ENCODE measurements at places on chromosomes 16 and 17.

DNA sequence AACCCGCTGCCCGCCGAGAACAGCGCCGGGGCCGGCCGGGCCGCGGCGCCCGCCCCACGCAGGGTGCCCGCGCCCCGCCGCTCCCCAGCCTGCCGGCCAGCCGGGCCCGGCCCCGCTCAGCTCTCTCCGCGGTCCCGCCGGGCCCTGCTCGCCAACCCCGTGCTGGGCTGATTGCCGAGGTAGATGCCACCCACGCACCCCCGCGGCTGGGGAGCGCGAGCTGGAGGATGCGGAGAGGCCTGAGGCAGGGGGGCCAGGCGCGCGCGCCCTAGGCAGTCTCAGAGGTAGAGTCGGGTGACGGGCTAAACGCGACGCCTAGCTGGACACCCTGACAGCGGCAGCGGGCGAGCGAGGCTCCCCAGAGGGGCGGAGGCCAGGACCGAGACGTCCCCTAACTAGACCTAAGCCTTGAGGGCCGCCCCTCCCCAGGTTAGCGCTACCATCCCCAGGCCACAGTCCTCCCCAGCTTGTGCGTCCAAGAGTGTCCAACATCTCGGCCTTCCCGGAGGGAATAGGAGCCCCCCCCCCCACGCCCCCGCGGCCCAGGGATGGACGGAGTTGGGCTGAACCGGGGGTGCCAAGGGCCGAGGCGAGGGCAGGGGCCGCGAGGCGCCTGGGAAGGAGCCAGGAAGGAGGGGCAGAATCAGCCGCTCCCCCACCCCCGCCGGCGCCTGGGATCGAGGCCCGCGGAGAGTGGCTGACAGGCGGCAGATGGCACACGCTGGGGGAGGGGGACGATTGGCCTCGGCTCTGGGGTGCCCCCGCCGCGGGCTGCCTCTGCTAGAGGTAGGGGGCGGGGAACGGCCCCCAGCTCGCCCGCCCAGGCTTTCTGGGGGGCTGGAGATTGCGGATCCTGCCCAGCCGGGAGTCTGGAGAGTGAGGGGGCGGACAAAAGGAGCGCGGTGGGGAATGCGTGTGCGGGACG is 2.5 kb upstream of the ZNF423 start:
- peak; percentile 13 for DNase-seq

DNA sequence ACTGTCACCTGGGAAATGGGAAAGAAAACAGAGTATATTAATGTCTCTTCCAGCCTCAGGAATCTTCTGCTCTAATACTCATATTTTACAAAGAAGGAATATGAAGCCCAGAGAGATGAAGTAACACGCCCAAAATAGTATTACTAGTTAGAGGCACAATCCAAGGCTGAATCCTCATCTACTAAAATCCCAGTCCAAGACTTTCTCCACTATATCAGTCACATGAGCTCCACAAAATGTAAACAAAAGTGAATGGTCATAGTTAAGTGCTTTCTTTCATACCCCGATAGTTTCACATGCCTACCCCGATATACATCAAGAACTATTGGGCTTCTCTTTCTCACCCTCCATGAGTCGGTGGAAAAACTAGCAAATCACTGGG is 965 bp downstream of the INTS2 start:
- DNase-seq = no peak

DNA sequence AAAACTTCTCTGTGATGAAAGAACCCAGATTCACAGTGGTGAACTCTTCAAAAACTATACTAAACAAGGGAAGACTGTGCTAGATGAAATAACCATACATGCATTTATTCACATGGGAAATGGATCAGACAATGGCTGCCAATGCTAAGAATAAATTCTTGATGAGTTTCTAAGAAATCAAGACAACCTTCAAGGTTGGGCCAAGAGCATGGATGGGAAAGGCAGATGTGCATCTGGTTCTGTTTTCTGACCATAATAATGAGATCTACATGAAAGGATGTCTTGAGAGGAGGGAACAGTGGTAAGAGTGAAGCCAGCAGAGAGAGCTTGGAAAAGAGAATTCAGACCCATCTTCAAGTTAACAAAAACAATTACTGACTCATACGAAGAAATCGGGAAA is 31.4 kb downstream of the ANKRD11 start:
- DNase-seq = no peak

DNA sequence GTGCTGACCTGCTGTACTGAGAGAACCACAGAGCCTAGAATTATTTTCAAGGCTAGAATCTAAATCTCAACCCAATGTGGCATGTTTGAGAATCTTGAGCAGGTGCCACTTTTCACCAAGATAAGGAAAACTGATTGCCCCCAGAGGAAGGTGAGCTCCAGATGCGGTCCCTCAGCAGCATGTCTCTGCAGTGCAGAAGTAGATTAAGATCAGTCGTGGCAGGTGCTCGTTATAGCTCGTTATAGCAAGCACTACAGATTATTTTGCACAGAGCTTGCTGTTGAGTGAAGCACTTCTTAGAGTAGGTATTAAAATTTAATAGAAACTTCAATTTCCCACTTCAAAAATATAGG is 176.0 kb downstream of the AATF start:
- no peak for DNase-seq

GRCh38 chr17:7845359-7846062 is 9.4 kb upstream of the TMEM88 start:
- no peak for DNase-seq

DNA sequence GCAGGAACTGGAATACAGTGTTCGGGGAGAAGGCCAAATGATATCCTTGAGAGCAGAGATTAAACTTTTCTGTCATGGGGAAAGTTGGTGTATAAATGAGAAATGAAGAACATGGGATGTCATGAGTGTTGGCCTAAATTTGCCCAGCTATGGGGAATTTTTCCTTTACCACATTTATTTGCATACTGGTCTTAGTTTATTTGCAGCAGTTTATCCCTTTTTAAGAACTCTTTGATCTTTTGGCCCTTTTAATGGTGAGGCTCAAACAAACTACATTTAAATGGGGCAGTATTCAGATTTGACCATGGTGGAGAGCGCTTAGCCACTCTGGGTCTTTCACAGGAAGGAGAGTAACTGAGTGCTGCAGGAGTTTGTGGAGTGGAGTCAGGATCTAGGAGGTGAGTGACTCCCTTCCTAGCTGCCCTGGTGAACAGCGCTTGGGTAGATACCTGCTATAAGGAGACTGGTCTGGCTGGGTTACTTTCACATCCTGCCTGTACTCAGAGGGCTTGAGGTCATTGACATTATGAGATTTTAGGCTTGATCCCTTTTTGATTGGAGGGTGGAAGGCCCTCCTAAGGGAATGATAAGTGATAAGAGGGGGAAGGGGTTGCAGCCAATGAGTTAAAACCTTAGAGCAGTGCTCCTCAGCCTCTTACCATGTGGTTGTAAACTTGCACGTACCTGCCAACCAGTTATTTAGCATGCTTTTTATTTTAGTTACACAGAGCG is 10.7 kb downstream of the PYCARD start:
- no peak for DNase-seq

- DNase-seq = no peak
These were observed 238.7 kb downstream of the ABCC12 start for GRCh38 chr16:47917118-47917517.

GRCh38 chr17:5225668-5226457 is 8.8 kb downstream of the SCIMP start:
- no peak for DNase-seq

GRCh38 chr17:77297693-77298666 is 157.2 kb downstream of the SEC14L1 start:
- no peak for DNase-seq

GRCh38 chr16:10590342-10590741 is 9.9 kb upstream of the EMP2 start:
- no peak for DNase-seq

DNA sequence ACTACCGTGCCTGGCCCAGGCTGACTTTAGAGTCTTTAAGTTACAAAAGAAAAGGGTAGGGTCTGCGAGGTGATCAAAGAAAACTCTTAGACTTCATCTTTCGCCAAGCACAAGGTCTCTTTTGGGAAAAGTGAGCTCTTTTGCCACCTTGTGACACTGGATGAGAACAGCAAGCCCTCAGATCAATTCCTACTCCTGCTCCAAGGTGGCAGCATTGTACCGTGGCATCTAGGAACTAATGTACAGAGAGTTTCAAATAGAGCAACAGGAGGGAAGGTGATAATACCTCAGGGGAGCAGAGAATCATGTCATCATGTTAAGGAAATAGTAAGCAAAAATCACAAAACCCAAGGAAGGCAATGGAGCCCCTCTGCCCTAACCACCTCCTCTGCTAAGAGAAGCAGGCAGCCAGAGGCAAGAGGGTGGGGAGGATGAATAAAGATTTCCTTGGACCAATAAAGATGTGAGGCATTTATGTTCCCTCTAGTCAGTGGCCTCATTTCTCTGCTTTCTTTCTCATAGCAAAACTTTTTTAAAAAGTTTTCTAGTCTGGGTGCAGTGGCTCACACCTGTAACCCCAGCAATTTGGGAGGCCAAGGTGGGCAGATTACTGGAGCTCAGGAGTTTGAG is 2.1 kb upstream of the C17orf78 start:
- DNase-seq = peak; percentile 80

DNA sequence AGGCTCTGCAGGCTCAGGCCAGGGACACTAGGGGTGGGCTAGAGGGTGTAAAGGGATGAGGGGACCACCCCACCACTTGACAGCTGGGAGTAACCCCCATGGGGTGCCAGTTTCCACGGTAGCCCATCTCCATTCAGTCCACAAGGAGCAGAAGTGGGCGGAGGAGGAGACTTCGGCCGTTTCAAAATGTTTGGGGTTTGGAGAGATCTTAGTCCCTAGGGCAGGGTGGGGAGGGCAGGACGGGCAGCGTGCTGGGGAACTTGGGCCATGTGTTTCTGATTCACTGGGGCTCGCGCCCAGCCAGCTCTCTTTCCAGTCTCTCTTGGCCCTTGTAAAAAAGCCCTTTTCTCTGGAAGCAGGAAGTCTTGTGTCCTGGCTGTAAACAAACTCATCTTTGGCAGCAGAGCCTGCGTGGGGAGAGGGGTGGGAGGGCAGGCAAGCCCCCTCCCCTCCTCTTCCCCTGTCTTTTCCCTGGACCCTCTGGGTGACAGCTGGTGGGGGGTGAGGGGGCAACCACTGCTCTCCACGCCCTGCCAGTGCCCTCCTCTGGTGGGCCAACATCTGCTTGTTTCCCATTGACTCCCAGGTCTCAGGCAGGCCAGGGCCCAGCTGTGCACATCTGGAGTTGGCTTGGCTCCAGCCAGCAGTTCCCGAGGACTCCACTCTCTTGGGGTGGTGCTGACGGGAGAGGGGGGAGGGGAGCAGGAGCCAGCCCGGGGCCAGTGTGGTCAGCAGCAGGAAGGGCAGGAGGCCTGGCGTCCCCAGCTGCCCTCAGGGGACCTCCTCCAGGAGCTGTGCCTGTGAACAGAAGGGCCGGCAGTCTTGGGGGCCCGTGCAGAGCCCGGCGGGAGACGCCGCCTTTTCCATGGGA is 8.1 kb downstream of the CYGB start:
- no peak for DNase-seq

DNA sequence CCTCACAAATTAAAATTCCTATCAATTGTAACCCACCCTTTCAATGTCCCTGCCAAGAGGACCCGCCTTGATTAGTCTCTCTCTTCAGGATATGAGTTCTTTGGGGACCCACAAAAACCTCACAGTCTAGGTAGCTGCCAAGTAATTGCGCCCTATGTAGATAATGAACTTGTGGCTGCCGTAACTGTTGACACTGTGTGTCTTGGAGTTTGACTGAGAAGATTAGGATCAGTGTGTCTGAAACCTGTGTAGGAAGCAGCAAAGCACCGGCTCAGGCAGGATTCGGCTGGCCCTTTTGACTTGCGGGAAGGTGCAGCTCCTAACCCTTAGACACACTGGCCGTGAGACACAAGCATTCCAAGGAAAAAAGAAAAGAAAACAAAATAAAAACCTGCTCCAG is 17.8 kb upstream of the SLC6A4 start:
- no peak for DNase-seq

DNA sequence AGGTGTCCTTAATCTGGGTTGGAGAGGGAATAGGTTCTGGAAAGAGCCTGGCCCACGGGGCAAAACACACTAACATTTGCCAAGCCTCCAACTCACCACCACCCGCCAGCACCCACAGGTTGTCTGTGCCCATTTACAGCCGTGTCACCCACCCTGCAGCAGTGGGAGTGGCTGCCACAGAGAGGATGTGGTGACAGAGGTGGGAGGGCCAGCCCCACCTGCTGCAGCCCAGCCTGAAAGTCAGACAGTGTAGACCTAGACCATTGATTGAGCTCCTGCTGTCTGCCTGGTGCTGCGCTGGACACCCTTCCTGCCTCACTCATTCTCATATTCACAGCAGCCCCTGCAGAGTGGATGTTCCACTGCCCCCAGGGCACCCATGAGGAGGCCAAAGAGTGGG is 44.7 kb downstream of the IL21R start:
- DNase-seq = peak; percentile 86

GRCh38 chr17:48961516-48962233 is 6.7 kb downstream of the GIP start:
- DNase-seq = no peak

- peak; percentile 80 for DNase-seq
These were observed 206.2 kb downstream of the PRKCB start for GRCh38 chr16:24041834-24042631.

- no peak for DNase-seq
These were observed 178.7 kb downstream of the GRIN2A start for GRCh38 chr16:10003486-10003885.

DNA sequence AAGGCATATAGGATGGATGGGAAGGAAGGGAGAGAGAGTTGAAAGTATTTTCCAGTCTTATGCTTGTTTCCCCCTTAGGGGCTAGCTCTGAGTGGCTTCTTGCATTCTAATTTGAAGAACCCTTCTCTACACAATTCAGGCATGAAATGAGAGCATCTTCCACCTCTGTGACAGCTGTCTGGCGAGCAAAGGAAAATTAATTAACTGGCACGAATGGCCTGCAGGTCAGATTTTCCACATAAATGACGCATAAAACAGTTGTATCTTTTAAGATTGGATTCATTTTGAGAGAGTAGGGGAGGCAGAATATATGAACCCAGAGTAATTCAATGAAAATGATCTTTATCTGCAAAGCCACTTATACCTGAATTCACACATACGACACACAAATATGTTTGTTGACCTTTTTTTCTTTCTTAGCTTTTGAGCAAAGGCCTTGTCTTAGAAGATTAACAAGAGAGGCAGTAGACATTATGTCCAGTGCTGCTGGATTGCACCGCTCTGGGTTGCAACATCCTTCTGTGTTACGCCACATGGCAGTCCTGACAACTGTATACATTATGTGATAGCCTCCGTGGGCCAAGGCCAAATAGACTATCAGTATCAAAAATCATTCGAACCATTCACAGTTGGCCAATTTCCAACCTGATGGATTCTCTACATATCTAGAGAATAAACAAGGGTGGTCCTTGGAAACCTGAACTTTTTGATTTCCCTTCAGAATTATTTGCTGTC is 173.0 kb upstream of the GOT2 start:
- no peak for DNase-seq

GRCh38 chr17:5164436-5164835 is 27.2 kb downstream of the ZNF594 start:
- DNase-seq = no peak
